Stimulated activated CD8-positive, alpha-beta memory T cell treated with anti-CD3 and anti-CD28 coated beads, Interleukin-12 subunit alpha, Interleukin-12 subunit beta, amount 100 ng/mL, for 4 hours (primary cell): ENCODE measurements at places on chromosomes 16 and 17.
A peak's percentile ranks its signal among the peaks of the same experiment; 100 is the strongest.

GRCh38 chr17:44911133-44912001, 3.9 kb downstream of the GFAP start:
- peak; percentile 4 for DNase-seq

DNA sequence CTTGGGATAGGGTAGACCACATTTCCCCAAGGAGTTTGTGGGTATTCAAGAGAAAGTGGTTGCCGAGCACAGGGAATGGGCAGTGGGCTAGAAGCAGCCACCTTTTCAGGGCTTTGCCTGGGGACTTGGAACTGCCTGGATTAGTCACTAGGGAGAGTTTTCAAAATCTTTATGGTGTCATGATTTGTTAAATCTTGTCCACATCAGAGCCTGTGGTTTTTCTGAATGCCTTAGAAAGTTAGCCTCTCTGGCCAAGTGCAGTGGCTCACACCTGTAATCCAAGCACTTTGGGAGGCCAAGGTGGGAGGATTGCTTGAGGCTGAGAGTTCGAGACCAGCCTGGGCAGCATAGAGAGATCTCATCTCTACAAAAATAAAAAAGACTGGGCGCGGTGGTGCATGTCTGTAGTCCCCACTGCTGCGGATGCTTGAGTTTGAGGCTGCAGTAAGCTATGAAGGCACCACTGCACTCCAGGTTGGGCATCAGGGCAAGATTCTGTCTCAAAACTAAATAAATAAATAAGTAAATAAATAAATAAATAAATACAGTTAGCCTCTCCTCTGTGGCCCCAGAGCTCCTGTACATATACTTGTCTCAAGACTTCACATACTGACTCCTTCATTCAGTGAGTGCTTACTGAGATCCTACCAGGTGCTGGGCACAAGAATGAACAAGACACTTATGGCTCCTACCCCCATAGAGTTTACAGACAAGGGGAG, 76.3 kb upstream of the HNF1B start:
- no peak for DNase-seq

- DNase-seq, result no peak
Measured at GRCh38 chr17:18247613-18248001, 10.9 kb downstream of the FLII start.

DNA sequence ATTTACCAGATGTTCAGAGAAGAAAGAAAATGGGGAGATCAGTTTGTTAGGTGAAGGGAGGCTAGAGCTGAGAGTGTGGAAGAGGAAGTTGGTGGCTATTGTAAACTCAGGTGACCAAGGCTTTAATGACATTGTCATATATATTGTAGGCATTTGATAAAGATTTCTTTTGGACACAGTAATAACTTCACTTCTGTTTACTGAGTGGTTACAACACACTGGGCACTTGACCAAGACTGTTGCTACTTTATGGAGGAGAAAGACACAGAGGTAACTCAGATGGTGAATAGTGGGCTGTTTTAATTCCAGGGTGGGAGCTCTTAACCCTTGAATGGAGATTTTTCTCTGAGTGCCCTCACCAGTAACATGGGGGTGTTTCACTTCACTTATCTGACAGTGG, 46.0 kb downstream of the TNRC6A start:
- no peak for DNase-seq

DNA sequence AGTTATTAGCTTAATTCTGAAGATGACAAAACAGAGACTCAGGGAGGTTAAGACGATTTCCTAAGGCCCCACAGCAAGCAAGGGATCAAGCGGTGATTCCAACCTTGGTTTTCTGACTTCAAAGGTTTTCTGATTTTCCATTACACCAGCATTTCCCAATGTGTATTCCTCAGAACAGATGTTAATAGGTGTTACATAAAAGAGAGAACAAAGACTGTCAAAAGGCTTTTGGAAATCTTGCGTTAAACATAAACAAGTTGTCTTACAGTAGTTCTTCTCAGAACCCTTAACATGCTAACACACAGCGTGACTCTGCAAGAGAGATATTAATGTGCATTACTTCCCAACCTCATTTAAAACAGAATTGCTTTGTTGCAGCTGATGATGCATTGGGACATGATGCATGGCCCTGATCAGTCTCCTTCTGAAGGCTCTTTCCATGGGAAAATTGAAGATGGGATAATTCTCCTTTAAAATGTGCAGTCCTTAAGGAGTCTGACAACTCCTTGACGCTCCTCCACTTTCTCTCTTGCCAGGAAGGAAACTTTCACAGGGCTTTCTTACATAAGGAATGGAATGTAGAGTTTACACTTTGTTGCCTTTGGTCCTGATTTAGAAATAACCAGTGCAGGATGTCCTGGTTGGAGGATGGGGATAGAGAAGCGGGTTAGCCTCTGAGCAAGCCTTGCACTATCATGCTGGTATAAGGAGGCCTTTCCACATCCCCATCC, 21.5 kb upstream of the MMD start:
- no peak for DNase-seq

- DNase-seq, result no peak
Measured at GRCh38 chr16:71499775-71500364, 10.7 kb upstream of the ZNF19 start.

DNA sequence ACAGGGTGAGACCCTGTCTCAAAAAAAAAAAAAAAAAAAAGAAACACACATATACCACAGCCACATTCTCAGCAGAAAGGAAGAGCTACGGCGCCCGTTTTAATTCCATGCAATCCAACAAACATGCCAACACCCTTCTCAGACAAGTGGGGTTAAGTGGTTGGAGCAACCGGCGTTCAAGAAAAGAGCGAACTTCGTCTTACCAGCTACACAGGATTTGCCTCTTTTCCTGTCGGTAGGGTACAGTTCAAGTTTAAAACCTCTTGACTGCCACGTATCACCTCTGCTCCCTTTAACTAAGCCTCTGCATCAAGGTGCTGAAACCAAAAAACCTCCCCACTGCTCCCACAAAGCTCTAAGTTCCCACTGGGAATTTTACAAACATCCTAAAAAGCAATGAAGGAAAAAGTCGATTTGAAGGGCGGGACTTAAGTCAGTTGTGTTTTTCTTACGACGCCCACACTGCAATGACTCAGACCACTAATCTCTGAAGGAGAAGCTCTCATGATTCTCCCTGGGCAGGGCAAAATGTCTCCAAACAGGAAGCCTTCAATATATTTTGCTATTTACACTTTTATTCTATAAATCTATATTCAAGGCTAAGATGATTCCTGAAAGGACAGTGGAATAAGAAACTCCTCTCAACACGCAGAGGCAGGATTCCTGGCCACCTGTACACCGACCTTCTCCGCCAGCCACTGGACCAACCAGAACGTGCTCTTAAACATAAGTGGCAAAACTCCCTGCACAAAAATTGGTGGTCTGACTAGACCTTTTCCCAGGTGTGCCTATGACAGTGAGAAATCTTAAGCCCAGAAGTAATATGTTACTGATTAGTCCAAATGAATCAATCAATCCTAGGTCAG, 18.8 kb downstream of the SRP68 start:
- DNase-seq, result no peak

DNA sequence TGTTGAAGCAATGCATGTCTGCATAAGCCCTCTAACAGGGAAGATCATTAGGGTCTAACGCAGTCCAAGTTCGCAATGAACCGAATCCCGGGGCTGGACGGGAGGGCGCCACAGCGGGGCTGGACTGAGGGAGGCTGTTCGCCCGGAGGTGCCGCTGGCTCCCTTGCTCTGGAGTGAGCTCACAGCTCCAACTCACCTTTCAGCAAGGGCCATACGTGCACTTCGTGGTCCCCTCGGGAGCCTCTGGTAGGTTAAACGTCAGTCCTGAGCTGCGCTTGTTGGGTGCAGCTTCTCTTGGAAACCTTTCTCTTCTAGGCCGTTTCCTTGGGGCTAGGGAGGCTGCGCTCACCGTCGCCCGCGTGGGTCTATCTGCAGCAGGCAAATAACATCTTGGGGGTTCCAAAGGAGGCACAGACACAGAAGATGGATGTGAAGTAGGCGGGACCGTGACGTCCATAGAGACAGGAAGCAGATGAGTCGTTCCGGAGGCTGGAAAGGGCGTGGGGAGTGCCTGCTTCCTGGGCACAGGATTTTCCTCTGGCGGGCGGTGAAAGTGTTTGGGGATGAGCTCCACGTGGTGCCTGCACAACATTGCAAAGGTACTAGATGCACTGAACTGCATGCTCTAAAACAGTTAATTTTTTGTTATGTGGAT, 21.9 kb downstream of the ATP2C2 start:
- DNase-seq, result no peak

DNA sequence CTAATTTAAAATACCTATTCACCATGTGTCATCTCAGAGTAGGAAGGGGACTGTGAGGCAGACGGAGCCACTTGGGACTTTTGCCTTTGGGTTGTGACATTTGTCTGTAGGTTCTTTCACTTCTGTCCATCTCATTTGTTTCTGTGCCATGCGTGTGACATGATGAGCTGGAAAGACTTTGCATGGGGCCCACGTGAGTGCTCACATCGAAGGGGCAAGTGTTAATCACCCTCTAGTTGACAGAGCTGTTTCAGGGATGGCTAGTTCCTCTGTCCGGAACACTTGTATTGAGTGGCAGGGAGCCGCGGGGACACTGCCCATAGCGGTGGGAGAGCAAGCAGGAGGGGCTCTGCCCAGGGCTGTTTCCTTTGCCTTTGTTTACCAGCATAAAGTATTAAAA, 112.0 kb downstream of the RPTOR start:
- no peak for DNase-seq

GRCh38 chr17:35129973-35130351, 8.5 kb downstream of the FNDC8 start:
- DNase-seq, result no peak

DNA sequence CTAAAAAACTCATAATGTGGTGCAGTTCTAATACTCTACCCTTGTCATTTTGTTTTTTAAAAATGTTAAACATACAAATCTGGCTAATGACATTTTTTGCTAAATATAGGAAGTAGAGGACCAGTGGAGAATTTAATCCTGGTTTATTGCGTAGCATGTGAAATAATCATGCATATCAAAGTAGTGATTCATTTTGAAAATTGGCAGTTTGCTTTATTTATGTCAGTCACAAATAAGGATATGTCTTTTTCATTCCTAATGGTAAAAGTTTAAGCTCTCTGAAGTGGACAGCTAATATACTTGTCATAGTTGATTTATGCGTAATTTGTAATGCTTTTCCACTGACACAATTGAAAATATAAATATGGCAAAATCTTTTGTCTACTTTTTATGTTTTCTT, 224.2 kb downstream of the BCAS3 start:
- DNase-seq, result no peak

DNA sequence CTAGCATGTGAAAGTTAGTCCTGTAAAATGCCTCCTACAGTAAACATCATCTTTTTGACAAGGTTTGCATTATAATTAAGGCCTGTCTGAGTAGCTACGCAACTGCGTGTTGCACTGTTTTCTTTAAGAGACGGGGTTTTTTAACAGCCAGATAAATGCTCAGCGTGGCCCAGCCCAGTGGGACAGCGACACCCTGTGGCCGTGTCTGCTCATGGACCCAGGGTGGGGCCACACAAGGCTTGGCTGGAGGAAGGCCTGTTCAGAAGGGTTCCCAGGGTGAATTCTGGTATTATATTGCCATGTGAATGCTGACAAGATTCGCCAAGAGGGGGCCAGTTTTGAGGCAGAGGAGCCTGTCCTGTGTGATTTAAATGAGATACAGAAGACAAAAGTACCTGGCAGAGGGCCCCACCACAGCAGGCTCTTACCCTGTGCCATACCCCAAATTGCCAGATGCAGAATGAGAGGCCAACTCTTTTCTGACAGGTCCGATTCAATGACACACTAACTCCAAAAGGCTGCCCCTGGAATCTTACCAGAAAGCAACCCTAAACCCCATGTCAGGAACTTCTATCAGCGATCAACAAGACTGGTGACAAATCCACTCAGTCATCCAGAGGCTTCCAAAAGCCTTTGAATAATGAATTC, 65.9 kb upstream of the IRX6 start:
- no peak for DNase-seq

DNA sequence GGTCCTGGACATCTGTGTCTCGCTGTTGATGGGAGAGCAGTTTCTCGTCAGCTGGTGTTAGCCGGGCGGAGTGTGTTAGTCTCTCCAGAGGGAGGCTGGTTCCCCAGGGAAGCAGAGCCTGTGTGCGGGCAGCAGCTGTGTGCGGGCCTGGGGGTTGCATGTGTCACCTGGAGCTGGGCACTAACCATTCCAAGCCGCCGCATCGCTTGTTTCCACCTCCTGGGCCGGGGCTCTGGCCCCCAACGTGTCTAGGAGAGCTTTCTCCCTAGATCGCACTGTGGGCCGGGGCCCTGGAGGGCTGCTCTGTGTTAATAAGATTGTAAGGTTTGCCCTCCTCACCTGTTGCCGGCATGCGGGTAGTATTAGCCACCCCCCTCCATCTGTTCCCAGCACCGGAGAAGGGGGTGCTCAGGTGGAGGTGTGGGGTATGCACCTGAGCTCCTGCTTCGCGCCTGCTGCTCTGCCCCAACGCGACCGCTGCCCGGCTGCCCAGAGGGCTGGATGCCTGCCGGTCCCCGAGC, 17.9 kb downstream of the GAA start:
- no peak for DNase-seq

GRCh38 chr16:3690980-3691720, 26.2 kb downstream of the TRAP1 start:
- DNase-seq, result no peak

DNA sequence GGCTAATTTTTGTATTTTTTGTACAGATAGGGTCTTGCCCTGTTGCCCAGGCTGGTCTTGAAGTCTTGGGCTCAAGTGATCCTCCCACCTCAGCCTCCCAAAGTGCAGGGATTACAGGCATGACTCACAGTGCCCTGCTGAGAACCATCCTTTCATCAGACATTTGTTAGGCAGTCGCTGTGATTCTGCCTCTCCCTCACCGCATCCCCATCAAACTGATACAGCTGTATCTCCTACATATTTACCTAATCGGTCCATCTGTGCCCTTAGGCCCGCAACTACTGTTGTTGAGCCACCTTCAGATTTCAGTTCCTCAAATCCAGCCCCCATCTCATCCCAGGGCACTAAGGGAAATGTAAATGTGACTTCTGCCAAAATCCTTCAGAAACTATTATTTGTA, 2.0 kb upstream of the SLC43A2 start:
- no peak for DNase-seq

GRCh38 chr17:17119533-17119932, 77.3 kb downstream of the MPRIP start:
- DNase-seq, result peak; percentile 42

- no peak for DNase-seq
Measured at GRCh38 chr16:82694239-82694874, 67.6 kb downstream of the CDH13 start.

- no peak for DNase-seq
Measured at GRCh38 chr17:37830151-37830993, 85.5 kb upstream of the HNF1B start.
